ENCODE measurements at places on chromosomes 2 and 18.

GRCh38 chr2:126935774-126936173 is 37.1 kb downstream of the TEX51 start:
- no peak for DNase-seq

- DNase-seq, result no peak
These were observed 3.0 kb upstream of the GFPT1 start for GRCh38 chr2:69390001-69390400.

GRCh38 chr2:166282154-166282553 is 93.6 kb downstream of the SCN9A start:
- DNase-seq, result no peak

DNA sequence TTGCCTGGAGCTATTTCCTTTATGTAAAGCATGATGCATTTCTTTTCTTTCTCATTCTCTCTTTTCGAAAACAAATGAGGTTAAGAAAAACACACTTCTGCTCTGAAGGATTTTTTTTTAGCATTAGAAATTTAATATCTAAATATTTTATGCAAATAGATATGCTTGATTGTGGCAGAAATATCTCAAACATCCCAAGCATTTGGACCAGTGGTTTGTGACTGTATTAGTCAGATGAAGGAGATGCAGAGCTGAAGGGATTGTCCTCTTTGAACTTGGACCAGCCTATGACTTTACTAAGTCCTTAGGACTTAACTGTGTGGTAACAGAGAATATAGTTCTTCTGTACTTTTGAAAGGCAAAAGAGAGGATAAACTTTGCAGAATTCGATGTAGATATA is 335.9 kb upstream of the NT5C1B start:
- DNase-seq, result no peak

GRCh38 chr2:10884574-10884975 is 27.2 kb upstream of the KCNF1 start:
- DNase-seq, result no peak

DNA sequence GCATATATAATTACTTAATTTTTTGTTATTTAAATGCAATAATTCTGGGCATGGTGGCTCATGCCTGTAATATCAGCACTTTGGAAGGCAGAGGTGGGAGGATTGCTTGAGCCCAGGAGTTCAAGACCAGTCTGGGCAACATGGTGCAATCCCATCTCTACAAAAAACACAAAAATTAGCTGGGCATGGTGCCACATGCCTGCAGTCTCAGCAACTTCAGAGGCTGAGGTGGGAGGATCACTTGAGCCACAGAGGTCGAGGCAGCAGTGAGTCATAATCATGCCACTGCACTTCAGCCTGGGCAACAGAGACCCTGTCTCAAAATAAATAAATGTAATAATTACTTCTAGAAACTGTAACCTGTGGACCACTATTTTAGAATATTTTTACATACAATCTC is 21.5 kb upstream of the TMEM87B start:
- no peak for DNase-seq

DNA sequence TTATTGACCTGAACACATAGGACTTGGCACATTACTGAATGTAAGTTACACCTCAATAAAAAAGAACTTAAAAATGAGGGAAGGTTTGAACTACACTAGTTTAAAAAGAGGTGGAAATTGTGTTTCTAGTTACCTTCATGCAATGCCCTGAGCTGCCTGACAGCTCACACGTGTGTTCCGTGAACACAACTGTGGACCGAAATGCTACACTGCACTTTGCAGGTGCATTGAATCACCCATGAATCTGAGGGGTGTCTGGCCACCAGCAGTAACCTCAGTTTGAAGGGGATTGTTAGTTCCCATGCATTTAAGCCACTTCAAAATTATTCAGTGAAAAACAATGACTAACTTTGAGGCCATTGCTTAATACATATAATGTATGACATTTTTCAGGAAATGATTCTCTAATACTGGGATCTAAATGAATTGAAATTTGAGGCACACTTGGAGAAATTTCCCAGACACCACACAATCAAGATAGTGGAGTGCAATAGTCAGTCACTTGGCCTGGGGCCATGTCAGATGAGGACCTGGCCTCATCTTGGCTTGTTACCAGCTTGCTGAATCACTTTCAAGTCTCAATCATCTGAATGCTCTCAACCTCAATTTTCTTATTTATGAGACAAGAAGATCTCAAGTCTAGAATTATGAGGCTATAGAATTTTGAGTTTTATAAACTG is 59.3 kb downstream of the MYL12B start:
- no peak for DNase-seq

GRCh38 chr2:27375513-27376099 is 4.9 kb downstream of the ZNF513 start:
- no peak for DNase-seq

DNA sequence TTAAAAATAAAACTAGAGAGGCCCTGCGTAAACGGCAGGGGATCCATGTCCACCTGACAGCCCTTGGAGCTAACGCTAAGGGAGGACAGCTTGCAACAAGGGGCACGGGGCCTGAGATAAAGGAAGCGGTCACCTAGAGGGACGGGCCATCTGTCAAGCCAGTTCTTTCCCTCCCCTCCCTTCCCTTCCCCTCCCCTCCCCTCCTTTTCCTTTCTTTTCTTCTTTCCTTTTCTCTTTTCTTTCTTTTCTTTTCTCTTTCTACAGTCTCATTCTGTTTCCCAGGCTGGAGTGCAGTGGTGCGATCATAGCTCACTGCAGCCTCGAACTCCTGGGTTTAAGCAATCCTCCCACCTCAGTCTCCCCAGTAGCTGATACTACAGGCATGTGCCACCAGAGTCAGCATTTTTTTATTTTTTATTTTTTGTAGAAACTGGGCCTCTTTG is 34.5 kb upstream of the CTAGE1 start:
- DNase-seq, result no peak

- no peak for DNase-seq
These were observed 123.1 kb upstream of the PPP1CB start for GRCh38 chr2:28628506-28628905.

- DNase-seq, result no peak
These were observed 233.2 kb upstream of the TCF4 start for GRCh38 chr18:55821219-55821618.

GRCh38 chr2:144489315-144489916 is 30.5 kb downstream of the ZEB2 start:
- no peak for DNase-seq

DNA sequence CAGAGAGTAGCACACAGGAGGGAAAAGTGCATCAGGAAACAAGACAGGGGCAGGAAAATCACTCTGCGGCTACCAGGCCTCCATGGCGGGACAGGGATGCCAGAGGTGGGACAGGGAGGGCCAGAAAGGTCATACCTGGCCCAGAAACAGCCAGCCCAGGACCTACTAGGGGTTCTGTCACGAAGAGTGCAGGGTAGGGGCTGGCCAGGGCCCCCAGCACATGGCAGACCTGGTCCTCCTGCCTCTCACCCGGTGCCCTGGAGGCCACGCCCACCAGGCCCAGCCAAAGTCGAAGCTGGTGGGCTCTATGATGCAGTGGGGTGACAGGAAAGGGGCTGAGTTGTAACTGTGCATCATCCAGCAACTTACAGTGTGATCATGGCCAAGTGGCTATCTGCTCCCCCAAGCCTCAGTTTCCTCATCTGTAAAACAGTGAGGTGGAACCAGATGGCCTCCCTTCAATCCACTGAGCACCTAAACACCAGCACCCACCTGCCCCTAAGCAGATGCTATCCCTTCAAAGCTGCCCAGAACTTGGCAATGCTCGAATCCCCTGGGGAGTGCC is 10.6 kb downstream of the CYP26B1 start:
- no peak for DNase-seq

DNA sequence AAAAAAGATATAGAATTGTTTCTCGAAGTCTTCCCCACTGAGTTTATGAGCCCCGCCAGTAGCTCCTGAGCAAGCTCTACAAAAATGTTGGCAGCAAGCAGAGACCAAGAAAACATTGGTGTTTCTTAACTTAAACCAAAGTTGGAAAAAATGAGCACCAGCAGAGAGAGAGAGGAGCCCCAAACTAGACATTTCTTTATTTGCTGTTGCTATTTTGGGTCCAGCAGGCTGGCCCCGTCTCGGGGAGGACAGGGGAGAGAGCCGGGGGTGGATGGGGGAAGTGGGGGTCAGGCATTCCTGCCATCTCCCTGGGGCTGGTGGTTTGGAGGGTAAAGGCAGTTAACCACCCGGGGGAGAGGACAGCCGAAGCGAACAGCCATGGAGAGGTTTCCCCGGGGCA is 113.0 kb downstream of the DYSF start:
- no peak for DNase-seq

DNA sequence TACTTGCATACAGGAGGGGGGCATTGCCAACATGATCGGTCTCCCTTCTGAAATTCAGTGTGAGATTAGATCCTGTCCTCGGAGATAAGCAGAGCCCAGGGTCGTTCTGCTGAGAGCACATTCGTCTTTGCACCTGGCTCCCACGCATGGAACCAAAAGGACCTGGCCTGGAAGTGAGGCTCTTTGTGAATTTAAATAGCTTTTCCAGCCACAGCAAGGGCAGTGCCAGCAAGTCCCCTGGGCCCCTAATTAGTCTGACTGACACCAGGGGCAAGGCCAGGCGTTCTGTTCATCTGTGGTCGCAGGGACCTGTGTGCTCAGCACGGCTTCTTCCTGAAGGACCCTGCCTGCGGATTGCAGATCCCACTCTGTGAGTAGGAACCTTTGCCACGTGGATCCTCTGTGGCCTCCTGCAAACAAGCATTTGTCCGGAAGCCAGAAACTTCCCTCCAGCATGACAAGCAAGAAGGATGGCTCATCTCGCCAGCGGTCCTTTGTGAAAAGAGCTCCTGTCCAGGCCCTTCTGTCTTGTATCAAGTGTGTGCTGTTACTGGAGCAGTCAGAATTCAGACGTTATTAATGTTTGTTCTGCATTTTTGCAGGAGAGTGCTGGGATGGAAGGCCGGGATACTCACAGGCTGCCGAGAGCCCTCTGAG is 128.7 kb downstream of the TPO start:
- no peak for DNase-seq

DNA sequence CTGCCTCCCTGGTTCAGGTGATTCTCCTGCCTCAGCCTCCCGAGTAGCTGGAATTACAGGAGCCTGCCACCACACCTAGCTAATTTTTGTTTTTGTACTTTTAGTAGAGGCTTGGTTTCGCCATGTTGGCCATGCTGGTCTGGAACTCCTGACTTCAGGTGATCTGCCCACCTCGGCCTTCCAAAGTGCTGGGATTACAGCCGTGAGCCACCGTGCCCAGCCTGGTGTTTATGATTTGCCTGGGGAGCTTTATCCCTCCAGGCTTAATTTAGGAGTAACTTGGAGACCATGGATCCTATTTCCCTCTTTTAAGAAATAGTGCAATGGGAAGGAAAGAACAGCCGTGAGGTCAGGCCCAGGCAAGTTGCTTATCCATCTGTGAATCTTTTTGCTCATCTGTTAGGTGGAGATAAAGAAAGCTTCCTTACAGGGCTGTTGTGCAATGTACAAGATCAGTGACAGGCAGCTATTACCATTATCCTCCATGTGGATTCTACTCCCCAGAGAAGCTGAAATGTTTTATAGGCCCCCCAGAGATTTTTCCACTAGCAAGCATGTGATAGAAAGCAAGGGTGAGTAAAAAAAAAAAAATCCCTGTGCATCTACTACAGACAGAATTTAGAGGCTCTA is 104.9 kb upstream of the MGAT5 start:
- no peak for DNase-seq

DNA sequence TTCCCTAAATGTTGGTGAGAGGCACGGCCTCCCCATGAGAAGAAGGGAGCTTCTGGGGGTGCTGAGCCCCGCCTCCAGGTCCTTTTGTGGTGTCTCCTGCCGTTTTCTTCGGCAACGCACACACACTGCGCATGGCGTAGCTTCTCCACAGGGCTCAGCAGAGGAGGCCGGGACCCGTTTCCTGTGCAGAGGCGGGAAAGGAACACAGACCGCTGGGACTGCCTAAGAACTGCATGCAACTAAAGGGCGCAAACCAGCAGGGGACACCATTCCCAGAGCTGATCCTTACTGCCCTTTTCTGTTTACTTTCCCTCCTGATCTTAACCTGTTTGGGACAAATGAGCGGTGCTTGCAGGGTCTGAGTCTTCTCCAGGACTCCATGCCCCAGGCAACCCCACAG is 90.3 kb upstream of the CAPN13 start:
- DNase-seq, result no peak

DNA sequence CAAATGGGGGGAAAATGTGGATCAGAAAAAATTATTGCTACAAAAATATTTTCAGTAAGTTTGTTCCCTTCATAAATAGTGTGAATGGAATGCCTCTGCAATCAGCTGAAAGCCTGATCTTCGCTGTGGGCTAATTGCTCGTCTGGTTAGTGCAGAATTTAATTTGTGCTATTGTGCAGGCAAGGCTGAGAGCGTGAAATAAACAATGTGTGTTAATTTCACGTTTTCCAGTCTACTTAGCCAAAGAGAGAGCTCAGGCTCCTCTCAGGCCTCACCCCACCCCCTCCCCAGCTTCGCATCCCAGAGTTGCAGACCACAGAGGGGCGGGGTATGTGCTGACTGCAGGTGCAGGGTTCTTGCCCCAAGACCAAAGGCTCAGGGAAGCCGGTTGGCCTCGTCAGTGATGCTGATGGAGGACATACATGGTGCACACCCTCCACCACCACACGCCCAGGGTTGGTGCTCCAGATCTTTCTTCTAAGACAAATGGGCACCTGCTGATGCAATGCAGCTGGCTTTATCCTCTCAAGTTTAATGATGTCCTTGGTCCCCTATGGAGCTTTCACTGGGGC is 302.6 kb upstream of the SLC14A2 start:
- DNase-seq, result no peak

DNA sequence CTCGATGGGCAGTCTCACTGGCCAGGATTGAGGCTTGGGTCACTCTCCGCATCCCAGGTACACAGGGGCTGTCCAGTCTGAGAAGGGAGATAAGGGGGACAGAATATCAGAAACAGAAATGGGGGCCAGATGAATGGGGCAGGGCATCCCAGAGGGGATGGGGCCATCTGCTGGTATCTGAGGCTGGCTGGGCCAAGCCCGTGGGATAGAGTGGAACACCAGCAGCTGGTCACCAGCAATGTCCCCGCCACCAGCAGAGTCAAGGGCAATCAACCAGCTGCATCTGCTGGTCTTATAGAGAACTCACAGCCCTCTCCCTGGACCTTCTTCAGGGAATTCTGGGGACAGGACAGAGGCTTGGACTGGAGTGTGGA is 128.8 kb upstream of the HAAO start:
- DNase-seq, result no peak

- no peak for DNase-seq
These were observed 316.8 kb downstream of the PAX3 start for GRCh38 chr2:221981912-221982470.

DNA sequence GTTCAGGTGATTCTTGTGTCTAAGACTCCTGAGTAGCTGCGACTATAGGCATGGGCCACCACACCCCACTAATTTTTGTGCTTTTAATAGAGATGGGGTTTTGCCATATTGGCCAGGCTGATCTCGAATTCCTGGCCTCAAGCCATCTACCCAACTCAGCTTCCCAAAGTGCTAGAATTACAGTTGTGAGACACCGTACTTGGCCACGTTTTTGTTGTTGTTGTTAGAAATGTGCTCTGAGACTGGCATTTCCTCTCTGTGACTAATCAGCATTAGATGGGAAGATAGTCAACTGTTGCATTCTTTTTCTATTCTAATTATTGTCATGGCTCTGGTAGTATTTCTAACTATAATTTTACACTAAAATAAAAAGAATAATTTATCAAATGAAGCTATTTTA is 191.7 kb downstream of the CAMKMT start:
- DNase-seq, result no peak

- no peak for DNase-seq
These were observed 153.1 kb upstream of the ARL4C start for GRCh38 chr2:234649951-234650350.

GRCh38 chr2:48183991-48184390 is 277.7 kb upstream of the FBXO11 start:
- DNase-seq, result no peak
